GM20000 (cell line): ENCODE measurements at places on chromosomes 3 and 15.

GRCh38 chr3:42819351-42819965 is 10.2 kb downstream of the ACKR2 start:
- no peak for DNase-seq

- DNase-seq: no peak
Measured at GRCh38 chr3:46086083-46086437, 58.8 kb upstream of the XCR1 start.

- DNase-seq: no peak
Measured at GRCh38 chr3:30688776-30689641, 82.6 kb downstream of the TGFBR2 start.

DNA sequence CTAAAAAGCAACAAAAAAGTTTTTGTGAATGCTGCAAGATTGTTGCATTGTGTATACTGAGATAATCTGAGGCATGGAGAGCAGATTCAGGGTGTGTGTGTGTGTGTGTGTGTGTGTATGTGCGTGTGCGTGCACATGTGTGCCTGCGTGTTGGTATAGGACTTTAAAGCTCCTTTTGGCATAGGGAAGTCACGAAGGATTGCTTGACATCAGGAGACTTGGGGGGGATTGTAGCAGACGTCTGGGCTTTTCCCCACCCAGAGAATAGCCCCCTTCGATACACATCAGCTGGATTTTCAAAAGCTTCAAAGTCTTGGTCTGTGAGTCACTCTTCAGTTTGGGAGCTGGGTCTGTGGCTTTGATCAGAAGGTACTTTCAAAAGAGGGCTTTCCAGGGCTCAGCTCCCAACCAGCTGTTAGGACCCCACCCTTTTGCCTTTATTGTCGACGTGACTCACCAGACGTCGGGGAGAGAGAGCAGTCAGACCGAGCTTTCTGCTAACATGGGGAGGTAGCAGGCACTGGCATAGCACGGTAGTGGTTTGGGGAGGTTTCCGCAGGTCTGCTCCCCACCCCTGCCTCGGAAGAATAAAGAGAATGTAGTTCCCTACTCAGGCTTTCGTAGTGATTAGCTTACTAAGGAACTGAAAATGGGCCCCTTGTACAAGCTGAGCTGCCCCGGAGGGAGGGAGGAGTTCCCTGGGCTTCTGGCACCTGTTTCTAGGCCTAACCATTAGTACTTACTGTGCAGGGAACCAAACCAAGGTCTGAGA is 4.7 kb downstream of the BHLHE40 start:
- DNase-seq: peak; percentile 69

GRCh38 chr3:50139308-50139707 is 15.8 kb upstream of the SEMA3F start:
- no peak for DNase-seq

DNA sequence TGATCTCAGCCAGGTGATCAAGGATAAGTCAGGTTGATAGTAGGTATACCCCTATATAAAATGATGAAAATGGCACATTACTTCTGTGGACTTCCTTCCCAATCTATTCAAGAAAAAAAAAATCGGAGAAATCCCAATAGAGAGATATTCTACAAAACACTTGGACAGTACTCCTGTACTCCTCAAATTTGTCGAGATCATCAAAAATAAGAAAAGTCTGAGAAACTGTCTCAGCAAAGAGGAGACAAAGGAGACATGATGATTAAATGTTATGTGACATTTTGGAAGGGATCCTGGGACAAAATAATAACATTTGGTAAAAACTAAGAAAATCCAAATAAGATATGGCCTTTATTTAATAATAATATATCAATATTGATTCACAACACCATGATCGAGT is 94.6 kb downstream of the DCLK3 start:
- no peak for DNase-seq

GRCh38 chr3:68957895-68958294 is 25.5 kb upstream of the TAFA4 start:
- DNase-seq: no peak

DNA sequence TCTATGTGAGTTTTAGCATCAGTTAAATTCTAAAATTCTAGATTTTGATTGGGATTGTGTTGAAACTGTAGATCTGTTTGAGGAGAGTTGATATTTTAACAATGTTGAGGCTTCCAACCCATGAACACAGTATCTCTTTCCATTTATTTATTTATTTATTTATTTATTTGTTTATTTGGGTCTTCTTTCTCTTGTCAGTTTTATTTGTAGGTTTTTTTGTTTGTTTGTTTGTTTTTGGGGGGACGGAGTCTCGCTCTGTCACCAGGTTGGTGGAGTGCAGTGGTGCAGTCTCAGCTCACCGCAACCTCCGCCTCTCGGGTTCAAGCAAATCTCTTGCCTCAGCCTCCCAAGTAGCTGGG is 25.3 kb downstream of the MRAS start:
- no peak for DNase-seq

DNA sequence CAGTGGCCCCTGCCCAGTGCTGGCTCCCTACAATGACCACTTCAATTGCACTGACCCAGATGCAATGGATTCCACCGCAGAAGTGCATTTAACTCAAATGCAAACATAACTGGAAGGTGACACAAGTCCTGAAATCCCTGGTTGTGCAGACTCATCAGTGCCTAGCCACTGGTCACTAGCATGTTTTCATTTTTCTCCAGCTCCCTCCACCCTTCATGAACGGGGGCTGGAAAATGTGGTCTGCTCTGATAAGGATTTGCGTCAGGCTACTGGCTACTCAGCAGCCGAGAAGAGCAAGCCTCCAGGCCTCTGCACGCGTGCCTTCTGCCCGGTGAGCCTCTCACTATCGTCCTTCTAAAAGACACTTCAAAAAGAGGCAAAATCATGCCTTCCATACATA is 27.4 kb upstream of the FURIN start:
- no peak for DNase-seq

DNA sequence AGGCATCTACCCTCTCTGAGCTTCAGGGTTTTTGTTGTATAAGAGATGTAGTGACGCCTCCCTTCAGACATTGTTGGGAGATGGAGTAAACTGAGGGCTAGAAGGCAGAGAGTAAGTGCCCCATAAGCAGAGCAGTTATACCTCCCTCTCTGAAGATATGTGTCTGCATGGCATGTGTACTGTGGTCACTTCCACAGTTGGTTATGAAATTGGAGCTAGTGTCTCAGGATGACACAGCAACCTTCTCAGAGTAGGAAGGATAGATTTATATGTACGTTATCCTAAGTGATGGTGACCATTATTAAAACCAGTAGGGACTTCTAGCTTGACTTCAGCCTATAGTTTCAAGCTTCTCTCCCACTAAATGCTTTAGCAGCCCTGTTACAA is 17.9 kb downstream of the PXK start:
- no peak for DNase-seq

DNA sequence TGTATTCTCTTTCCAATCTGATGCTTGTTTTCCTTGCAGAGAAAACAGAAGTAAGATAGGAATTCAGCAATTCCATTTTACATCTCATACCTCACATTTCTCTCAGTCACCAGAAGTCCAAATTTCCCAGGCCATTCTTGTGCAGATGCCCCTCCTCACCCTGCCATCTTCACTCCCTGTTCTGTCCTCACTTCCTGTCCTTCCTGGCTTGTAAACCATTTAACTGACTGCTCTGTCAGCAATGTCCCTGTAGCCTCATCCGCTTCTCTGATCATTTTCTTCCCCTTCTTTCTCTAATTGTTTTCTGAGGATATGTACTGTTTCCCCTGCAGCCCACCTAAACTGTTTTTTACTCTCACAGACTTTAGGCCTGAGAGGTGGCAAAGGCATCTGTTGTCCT is 40.3 kb downstream of the BLM start:
- no peak for DNase-seq

DNA sequence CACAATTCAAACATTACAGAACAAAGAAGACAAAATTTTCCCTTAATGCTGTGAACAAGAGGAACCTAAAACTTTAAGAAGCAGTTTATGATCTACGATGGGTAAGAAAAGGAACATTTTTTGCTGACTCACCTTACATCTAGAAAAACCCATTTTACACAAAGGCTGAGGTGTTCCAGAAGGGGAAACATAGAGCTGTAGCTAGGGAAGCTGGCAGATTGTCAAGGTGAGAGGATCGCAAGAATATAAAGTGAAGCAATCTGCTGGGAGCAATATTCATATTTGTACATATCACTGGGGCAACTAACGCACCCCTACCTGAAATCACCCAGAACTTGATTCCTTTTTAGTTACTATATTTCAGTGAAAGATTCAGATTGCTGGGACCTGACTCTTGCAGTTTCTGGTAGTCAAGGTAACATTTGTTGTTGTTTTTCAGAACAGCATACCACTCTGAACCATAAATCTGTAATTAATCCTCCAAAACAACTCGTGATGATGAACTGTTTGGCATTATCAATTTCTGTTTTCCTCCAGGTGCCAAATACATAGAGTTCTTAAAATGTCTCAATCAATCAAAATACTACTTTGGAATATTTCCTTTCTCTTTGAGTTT is 184.1 kb upstream of the LRRC3B start:
- no peak for DNase-seq

- no peak for DNase-seq
Measured at GRCh38 chr15:90422936-90423335, 34.9 kb downstream of the IQGAP1 start.

DNA sequence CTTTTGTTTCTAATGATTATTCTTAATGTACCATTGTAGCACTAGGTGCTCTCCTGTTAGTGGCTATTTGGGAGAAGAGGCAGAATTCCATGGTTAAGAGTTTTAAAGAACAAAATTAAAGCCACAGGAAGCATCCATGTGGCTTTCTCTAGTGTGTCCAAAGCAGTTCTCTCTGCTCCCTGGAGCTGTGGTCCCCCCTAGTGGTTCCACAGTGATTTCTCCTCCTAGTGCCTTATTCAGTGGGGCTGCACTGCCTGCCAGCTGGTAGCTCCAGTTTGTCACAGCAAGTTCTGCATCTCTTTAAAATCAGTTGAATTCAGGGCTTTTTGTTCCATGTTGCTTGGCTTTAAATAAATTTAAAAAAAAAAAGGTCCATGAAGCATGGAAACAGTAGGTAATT is 39.6 kb upstream of the FAM98B start:
- peak; percentile 19 for DNase-seq

GRCh38 chr15:87896936-87897335 is 359.6 kb downstream of the NTRK3 start:
- no peak for DNase-seq

GRCh38 chr15:29873947-29874411 is 51.7 kb upstream of the TJP1 start:
- no peak for DNase-seq
